Fibroblast of skin of back (primary cell): ENCODE measurements at places on chromosomes 5 and 9.
A peak's percentile ranks its signal among the peaks of the same experiment; 100 is the strongest.

- DNase-seq = no peak
Observed at GRCh38 chr9:112618385-112619009, 99.4 kb downstream of the INIP start.

GRCh38 chr5:139133282-139133681 lies 64.9 kb downstream of the SIL1 start:
- DNase-seq = no peak

DNA sequence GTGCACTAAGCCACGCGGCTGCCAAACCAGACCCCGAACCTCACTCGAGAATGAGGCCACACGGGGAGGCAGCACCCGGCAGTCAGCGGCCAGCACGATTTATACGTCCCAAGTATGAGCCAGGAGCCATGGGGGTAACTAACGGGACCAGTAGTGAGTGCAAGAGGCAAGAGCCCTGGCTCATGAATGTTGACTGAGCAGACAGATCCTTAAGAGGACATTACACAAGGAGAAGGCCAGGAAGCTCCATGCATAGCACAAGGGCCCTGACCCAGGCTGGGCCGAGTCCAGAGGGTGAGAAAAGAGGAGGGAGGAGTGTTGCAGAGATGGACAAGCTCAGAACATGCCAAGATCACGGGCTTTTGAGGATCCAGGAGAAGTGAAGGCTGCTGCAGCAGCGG lies 58.6 kb upstream of the PHYKPL start:
- no peak for DNase-seq

DNA sequence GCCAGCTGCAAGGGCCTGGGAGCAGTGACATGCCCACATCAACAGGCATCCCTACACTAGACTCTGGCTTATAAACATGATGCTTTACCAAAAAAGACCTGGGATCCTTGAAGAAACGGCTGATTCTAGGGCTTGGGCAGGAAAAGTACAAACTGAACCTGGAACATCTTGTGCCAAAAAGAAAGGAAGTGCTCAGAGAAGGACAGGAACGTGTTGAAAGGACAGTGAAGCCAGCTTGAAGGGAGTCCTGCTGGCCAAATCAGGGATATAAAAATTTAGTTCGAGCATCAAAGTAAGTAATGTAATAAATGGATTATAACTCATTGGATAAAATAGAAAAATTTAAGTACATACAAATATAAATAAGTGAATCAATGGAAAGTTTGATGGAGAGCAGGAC lies 58.1 kb downstream of the ALDH7A1 start:
- DNase-seq = no peak

DNA sequence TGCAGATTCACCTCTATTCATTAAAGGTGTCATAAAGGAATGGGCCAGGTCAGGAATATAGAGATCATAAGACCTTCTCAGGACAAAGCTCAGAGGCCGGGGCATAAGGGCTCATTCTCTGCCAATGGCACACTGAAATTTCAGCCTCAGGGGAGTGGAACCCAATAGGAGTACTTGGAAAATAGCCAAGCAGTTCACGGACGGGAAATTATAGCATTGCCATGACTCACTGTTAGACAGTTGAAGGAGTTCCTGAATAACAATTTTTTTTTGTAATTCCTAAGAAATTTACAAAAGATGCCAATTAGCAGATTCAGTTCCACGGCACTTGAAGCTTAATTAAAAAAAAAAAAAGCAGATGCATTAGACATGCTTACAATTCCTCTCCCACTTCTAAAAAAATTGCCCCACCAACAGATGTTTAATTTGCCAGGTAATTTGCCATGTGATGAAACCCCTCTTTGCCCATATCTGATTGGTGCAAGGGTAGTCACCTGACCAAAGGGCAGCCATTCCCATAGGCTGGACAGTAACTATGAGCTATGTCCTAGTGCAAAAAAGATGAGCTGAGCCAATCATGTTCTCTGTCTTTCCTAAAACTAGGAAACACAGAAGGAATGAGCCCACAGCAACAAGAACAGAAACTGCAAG lies 58.6 kb downstream of the PTCD2 start:
- DNase-seq = peak; percentile 94

- no peak for DNase-seq
Observed at GRCh38 chr9:87648606-87649005, 77.3 kb upstream of the CTSL start.

DNA sequence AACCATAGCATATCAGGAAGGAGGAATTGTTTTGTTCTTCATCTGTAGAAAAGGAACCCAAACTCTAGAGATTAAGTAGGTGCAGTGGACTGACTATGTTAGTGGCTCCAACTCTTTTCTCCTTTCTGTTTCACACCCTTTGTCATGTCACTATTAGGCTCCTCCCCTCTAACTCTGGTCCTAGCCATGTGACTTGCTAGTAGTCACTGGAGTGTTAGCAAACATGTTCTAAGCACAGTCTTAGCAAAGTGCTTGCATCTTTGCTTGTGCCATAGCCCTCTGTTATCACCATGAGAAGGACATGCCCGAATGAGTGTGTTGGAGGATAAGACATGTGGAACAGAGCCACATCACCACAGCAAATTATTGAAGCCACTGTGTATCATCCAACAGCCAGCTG lies 55.4 kb upstream of the PPP3R2 start:
- DNase-seq = no peak

- no peak for DNase-seq
Observed at GRCh38 chr9:34575862-34576596, 13.5 kb downstream of the CNTFR start.

DNA sequence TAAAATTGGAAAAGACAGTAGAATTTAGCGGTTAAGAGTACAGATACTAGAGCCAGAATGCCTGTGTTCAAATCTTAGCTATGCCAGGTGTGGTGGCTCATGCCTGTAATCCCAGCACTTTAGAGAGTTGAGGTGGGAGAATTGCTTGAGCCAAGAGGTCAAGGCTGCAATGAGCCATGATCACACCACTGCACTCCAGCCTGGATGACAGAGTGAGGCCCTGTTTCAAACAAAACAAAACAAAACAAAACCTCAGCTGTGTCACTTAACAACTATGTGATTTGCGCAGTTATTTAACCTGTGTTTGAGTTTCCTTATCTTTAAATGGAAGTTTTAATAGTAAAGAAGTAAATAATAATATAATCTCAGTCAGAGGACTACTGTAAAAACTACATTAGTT lies 68.3 kb downstream of the TBCA start:
- no peak for DNase-seq

DNA sequence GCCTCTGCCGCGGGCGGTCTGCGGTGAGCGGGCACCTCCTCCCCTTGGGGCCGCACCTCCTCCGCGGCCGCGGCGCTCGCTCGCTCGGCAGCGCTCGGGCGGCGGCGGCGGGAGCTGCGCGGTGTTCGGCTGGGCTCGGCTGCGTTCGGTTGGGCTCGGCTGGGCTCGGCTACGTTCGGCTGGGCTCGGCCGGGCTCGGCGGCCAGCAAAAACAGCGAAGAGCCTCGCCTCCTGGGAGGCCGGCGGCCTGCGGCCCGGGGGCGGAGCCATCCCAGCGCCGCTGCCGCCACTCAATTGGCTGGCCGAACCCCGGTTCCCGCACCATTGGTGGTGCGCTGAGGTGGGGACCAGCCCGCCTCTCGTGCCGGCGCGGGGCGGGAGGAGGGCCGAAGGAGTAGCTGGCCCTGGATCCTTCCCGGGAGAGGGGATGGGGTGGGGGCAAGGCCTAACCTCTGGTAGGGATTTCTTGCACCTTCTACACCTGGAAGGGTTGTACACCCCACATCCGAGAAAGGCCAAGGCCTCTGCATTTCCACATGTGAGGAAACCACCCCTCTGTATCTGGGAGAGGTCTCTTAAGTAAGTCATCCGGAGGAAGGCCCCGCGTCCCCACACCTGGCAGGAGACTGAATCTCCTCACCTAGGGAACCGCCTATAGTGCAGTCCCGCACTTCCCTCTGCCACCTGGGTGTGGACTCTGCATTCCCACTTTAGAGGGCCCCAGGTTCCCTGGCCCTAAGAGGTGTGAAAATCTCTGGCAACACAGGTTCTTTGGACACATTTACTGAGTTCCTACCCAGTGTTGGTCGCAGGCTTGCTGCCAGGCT lies at the start of gene ENHO:
TSS of gene ENHO (minus strand) at position 20 of the 827 bp plus-strand sequence. CDS start 1,295 bp downstream, outside the sequence.
- DNase-seq = peak; percentile 84

- DNase-seq = no peak
Observed at GRCh38 chr9:74036549-74037231, 460.4 kb upstream of the RORB start.

DNA sequence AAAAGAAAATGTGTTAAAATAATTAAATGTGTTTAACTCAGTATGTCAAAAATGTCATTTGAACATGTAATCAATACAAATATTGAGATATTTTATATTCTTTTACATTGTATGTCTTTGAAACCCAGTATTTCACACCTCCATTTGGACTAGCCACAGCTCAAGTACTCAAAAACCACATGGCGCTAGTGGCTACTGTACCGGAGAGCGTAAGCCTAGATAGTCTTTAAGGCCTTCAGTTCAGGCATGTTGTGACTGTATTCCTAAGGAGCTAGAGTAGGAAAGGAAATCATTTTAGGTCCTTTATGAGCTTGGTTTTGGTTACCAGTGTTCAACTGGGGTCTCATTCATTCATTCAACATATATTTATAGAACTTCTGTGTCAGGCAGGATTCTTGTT lies 12.8 kb downstream of the FBXW2 start:
- no peak for DNase-seq

DNA sequence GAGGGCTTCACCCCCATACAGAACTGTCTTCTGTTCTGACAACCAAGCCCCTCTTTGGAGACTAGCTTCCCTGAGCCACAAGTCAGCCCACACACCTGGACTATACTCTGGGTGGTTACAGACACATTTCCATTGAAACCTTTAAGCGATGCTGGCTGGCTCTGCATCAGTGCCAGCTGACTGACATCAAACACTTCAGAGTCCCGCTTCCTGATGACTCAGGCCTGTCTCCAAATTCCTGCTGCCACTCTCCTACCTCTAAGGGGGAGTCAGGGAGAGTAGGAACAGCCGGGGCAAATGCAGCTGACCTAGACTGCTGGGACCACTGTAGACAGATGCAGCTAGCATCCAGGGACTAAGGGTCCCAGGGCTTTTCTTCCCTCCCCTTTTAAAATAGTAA lies 59.4 kb downstream of the SIL1 start:
- peak; percentile 52 for DNase-seq

DNA sequence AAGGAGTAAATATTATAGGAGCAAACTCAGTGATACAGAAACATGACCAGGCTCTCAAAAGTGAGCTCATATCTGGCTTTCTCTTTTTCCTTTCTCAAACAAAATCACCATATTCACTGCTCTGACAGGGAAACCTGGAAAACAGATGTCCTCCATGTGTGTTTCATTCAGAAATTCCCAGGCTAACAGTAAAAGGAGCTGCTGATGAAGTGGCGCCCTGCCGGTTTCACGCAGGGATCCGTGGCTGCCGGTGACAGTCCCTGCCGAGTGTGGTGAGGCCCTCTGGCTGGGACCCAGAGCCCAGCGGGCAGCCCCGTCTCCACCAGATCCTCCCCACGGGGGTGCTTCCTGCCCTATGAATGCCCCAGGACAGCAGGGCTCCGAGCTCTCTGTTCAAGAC lies 208.1 kb downstream of the GNA14 start:
- peak; percentile 83 for DNase-seq

- no peak for DNase-seq
Observed at GRCh38 chr9:105318729-105319191, 74.3 kb downstream of the SLC44A1 start.

DNA sequence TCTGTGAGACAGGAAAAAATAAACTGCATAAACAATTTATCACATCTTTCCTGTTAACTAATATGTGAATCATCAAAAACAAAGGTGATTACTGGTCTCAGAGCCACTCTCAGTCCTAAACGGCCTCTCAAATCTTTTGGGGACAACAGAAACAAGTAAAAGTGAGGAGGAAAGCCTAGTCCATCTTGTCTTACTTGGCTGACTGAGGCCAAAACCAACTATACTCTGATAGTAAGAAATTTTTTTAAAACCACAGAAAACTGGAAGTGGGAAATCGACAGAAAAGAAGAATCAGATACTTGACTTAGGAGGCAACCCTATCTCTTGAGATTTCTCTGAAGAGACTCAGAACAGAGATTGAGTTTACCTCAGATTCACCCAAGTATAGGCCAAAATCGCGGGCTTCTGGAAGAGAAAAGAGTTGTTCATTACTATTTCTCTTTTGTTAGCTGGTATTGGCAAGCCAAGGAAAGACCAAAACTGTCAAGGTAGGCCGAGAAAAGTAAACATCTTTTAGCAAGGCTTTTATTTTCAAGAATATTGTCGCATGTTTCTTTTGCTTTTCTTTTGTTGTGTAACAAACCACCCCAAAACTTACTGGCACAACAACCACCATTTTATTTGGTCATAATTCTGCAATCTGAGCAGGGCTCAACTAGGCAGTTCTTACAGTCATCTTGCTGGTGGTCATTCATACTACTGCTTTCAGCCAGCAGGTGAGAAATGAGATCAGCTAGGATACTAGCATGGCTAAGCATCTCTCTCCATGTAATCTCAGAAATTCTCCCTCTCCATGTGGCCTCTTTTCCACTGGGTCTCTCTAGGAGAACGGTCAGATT lies 46.1 kb downstream of the RFX3 start:
- DNase-seq = no peak

GRCh38 chr5:30401479-30402058 lies 791.9 kb upstream of the CDH6 start:
- peak; percentile 39 for DNase-seq

DNA sequence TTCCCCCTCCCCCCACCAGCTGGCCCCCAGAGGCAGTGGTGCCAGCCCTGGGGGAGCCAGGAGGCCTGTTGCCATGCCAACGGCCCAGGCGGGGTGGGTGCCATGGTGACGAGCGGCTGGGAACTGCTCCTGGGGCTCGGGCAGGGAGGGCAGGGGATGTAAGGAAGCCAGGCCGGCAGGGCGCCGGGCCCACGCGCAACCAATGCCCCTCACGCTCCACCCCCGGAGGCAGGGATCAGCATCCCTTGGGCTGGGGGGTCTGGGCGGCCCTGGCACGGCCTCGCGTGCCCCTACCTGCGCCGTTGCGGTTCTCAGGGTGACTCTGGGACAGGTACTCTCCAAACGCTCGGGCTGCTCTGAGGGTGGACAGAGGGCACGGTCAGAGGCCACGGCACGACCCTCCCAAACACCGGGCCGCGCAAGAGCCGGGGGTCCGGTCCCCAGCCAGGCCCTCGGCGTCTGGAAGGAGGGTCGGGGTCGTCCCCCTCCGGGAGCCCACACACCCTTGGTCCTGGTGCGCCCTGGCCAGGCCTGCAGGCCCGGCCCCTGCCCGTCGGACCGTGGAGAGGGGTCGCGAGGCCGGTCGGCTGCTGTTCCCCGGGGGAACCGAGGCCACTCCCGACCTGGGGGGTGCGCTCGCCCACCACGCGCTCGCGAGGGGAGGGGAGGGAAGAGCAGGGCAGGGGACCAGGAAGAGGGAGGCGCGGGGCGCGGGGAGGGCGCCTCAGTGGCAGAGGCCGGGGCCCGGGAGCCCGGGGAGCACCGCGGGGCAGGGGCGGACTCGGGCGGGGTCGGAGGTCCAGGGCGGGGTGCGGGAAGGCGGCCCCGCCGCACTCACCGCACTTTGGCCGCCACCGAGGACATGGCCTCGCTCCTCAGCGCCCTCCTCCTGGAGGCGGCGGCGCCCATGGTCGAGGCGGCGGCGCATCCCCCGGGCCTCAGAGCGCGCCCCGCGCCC lies 661 bp downstream of the NSMF start:
- DNase-seq = no peak

GRCh38 chr5:153552886-153553285 lies 62.4 kb downstream of the GRIA1 start:
- peak; percentile 69 for DNase-seq
